Fibroblast of skin of right quadriceps (primary cell): ENCODE measurements at places on chromosomes 5 and 9.

GRCh38 chr9:20030671-20031070 lies 241.8 kb upstream of the SLC24A2 start:
- DNase-seq, result no peak

DNA sequence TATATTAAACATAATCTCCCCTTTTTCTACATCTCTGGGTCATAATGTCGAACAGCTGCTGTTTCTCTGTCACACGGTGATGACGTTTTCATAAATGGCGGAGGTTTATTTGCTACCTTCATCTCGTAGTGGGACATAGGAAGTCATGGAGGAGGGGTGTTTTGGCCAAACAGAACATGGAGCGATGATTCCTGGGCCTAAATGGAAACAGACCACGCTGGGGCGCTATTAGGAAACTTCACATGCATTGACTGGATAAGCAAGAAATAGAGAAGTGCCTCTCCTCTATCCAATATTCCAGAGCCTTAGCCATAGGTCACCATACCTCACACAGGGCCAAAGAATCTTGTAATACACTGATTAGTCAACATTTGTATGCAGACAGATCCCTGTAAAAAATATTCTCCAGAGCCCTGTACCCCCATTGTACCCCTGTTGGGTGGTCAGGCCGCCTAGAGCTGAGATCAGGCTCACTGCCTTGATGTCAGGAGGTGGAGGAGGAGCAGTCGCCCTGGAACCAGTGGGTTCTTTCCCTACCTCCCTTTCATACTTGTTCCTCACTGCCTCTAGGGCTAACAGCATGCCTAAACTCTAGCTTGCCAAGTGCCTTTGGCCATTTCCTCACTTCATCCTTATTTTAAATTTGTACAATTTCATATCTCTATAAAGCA lies 77.8 kb upstream of the SPIN1 start:
- no peak for DNase-seq

DNA sequence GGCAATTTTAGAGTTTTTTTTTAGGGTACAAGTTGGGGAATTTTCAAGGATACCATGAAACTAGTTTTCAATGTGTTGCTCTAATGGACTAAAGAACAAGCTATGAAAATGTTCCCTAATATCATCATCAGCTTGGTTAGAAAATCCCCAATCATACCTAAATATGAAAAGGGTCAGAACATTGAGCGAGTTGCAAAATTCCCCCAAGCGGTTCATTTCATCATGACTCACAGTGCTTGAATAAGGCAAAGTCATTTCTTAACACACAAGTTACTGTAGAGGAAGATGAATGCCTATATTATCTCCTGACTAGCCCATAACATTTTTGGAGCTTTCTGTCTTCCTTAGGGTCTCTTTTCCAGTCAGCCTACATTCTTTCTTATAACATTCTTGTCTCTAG lies 62.7 kb downstream of the ST8SIA4 start:
- DNase-seq, result peak; percentile 43

DNA sequence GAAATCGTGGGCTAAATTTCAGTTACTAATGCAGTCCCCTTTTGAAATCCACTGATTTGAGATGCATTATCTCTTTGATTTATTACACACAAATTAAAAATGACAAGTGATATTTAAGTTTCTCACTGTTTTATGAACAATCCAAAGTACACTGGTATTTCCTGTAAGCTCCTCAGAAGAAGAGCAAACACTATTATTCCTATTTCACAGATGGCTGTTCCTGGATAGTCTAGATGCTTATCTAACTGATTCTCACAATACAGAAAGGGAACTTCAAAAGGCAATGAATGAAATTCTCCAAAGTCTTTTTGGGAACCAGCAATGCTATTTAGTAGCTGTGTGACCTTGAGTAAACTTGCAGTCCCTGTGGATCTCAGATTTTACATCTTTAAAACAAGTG lies 404.7 kb upstream of the DAB2 start:
- no peak for DNase-seq

GRCh38 chr5:173529861-173530260 lies 86.6 kb downstream of the BOD1 start:
- no peak for DNase-seq

GRCh38 chr5:12672141-12672540 lies 767.9 kb upstream of the CTNND2 start:
- no peak for DNase-seq

GRCh38 chr9:90385146-90385545 lies 257.5 kb downstream of the DIRAS2 start:
- DNase-seq, result no peak

DNA sequence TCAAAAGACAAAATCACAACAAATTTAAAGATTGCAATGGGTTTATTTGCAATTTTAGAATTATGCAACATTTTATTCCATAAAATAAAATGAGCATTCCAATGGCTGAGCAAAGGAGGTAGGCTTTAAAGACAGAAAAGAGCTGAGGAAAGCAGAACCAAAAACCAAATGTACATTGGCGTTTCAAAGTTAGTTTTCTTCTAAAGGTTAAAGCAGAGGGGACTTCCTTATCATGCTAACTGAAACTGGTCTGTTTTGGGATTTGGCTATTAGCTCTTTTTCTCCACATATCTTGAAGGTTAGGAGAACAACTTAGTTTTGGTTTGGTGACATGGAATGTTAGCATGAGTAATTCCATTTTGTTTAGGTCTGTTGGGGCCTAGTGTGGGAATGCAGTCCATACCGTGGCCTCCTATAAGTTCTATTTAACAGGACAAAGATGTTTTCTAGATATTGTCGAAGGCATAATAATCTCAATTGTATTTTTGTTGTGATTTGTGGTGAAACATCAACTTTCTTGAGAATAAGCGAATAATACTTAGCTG lies 20.3 kb downstream of the DCP2 start:
- peak; percentile 35 for DNase-seq

- DNase-seq, result peak; percentile 42
These were observed 299.1 kb upstream of the EFNA5 start for GRCh38 chr5:107969847-107970246.

GRCh38 chr5:54457094-54457862 lies 1.8 kb downstream of the HSPB3 start:
- peak; percentile 91 for DNase-seq

GRCh38 chr9:16884952-16885513 lies 14.6 kb upstream of the BNC2 start:
- DNase-seq, result peak; percentile 67
